Stimulated activated CD8-positive, alpha-beta memory T cell treated with anti-CD3 and anti-CD28 coated beads, Interleukin-2, amount 100 ng/mL, for 1 hour (primary cell): ENCODE measurements at places on chromosomes 7 and 10.

DNA sequence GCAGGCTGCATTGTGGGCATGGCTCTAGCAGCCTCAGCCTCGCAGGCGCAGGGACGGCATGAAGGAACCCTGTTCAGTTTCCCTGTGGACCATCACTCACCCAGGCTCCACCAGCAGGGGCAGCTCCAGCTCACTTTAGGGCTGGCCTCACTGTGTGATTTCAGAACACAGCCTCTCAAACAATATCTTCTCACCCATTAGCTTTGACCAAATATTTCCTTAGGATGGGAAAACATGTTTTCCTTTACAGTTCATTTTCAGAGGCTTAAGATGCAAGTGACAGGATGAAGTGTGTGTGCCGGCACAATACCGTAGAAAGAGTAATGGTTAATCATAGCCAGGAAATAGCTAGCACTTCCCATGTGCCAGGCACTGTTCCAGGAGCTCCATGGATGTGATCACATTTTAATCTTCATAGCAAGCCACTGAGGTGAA lies 58.2 kb downstream of the LANCL2 start:
- DNase-seq, result no peak

DNA sequence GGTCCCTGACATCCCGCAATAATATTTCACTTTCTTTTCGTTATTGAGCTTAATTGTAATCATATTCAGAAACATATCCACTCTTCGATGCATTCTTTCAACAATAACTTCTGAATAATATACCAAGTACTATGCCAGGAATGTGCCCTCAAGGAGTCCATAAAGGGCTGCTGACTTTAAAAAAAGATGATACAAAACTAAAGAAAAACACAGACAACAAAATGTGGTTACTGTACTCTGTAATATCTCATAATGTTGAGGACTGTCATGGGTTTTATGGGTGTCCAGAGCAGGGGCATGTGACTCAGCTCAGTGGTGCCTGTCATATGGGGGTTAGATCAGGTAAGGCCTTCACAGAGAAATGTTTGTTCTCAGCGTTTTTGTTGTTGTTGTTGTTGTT lies 73.7 kb downstream of the ARL4A start:
- DNase-seq, result no peak

DNA sequence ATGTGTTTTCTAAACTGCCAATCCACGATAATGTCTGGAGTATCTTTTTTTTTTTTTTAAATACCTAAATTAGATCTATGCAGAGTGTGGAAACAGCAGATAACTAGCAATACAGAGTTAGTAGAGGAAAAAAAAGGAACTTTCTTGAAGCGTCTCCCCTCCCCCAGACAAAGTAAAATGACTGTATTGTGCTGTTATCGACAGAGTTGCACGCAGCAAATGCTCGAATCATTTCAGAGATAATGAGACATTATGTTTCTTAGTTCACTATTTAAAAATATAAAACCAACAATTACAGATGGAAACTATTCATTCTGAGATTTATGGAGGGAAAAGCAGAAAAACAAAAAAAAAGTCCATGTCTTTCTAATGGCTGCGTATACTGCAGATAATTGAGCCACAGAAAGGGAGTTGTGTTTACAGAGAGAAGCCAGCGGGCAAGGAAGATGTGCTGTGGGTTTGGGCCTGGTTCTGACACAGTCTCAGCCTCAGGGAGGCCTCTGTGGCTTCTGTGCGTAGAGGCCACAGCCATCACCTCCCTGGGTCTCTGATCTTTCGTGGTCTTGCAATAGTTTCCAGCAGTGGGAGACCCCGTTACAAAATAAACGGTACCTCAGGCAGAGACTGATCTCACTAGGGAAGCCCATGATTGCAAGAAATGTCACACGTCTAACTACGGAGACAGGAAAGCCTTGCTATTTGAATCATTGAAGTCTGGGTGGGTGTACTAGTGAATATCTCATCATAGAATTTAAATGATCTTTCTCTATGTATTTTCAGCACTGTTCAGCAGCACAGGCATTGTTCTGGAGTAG lies 19.1 kb upstream of the KLF6 start:
- DNase-seq, result no peak

GRCh38 chr10:24552346-24553016 lies 171.2 kb downstream of the ARHGAP21 start:
- no peak for DNase-seq

DNA sequence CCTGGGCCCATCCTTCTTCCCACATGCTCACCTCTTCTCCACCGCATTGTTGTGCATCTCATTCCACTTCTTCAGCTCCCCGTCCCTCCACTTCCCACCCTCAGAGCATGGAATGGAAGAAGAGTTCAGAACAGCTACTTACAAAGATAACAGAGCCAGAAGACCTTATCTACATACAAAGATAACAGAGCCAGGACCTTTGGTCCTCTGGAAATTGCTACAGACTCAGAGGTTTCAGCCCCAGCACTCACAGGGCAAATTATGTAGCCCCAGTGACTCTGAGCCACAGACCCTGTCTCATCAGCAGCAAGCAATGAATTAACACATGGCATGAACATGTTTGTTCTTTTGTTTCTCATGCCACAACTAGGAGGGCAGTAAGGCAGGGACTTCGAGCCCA lies 28.7 kb upstream of the SLC29A3 start:
- DNase-seq, result no peak

- DNase-seq, result no peak
These were observed 21.7 kb downstream of the ZNF316 start for GRCh38 chr7:6658618-6659345.

GRCh38 chr7:26729150-26729775 lies 135.1 kb downstream of the SKAP2 start:
- no peak for DNase-seq

GRCh38 chr10:80252296-80252887 lies 37.1 kb downstream of the MAT1A start:
- DNase-seq, result no peak

DNA sequence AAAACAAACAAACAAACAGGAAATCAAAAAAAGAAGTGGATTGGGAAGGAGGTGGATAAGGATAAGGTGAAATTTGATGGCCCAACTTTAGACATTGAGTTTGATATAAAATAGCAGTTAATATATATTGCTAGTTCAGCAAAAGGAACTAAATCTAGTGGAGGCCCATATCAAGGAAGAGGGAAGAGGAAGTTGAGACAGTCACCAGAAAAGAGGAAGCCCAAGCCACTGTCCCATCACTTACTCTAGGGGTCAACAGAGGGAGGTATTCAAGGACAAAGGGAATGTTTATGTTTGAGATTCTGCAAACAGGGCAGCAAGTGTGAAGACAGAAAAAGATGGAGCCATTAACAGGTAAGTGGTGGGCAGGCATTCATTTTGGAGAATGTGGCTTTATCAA lies 3.7 kb downstream of the LAMTOR4 start:
- DNase-seq, result no peak

- DNase-seq, result no peak
These were observed 121.7 kb downstream of the DOCK4 start for GRCh38 chr7:112084520-112084971.

- no peak for DNase-seq
These were observed 264.7 kb downstream of the ELFN1 start for GRCh38 chr7:1934756-1935155.

- DNase-seq, result no peak
These were observed 102.2 kb downstream of the CELF2 start for GRCh38 chr10:11119843-11120242.

GRCh38 chr7:44279731-44280505 lies 45.5 kb downstream of the CAMK2B start:
- no peak for DNase-seq

- DNase-seq, result no peak
These were observed 4.2 kb upstream of the OPN4 start for GRCh38 chr10:86650151-86650550.

DNA sequence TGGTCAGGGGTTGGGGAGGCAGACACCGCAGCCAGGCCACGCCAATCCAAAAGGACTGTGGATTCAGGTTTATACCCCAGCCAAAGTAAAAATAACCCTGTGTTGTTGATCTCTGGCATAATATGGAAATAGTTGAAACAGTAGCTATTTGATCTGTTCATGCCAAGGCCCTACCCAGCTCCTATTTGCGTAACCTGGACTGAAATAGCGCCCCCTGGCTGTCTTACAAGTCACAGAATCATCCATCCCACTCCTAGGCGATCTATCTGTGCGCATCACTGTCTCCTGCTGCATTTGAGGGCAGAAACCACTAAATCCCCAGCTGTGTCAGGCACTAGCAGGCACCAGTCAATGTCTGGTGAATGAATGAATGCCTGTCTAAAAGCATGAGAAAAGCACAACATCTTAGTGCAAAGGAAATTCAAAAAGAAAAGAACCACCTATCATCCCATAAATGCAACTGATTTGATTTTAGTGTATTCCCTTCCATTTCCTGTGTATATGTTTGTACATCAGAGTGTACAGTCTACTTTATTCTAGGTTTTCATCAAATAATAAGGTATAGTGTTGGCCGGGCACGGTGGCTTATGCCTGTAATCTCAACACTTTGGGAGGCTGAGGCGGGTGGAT lies 160.0 kb downstream of the SLIT1 start:
- peak; percentile 12 for DNase-seq

DNA sequence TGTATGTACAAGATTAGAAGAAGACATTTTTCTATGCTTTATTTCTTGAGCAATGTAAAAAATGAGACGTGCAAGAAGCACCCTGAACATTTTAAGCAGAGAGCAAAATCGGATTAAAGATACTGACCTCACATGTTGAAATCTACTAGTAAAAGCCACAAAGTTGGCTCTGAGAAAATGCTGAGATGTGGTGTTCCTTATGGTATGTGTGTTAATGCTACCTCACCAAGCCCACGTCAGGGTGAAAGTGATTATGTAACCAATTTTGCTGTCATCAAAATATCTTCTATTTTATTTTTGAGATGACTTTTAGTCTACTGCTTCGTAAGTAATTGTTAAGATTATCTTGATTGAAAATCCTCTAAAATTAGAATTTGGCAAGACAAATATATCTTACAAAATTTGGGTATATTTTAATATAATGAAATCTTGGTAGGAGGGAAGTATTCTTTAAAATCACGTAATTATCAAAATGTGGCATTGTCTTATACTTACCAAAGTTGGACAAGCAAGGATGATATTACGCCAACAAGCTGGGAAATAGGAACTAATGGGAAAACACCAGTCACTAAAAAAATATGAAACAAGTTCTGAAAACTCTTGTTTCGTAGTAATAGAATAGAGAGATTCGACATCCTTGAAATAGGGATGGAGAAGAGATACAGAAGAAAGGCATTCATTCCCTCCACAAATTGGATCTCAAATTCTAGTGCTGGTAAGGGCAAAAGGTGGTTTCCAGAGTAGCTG lies 5.8 kb downstream of the ADO start:
- no peak for DNase-seq

- no peak for DNase-seq
These were observed 115.1 kb upstream of the AGK start for GRCh38 chr7:141436139-141436538.

DNA sequence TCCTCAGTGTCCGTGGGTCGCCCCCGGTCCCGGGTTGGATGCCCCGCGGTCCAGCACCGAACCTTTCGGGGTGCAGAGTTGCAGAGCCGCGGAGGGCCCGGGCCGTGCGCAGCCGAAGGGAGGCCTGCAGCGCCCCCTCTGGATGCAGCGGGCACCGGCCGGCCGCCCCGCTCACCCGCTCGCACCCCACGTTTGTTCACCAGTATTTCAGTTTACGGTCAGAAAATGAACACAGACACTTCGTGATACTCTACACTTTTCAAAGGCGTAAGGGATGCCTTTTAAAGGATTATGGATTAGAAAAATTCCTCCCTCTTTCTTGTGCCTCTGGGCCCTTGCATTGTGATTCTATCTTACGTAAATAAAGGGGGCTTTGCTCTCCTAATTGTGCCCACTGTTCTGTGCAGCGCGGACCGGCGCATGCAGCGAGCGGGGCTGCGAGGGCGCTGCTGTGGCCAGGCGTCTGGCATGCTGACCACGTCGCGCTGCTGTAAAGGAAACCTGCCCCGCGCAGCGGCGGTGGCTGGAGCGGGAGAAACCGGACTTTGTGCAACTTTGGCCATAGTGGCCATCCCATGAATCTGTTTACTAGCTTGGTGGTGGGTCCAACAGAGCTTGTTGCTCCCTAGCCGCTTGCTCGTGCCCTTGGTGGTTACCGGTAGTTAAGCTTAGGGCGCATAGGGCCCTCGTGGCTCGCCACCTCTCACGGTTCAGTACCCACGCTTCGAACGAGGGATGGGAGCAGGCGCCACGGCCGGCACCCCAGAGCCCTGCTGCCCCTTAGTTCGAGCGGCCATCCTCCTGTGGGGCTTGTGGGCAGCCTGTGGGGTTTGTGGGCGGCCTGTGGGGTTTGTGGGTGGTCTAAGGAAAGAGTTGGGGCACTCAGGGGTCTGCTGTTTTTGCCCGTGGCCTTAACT lies 739 bp upstream of the MEST start:
- DNase-seq, result no peak

DNA sequence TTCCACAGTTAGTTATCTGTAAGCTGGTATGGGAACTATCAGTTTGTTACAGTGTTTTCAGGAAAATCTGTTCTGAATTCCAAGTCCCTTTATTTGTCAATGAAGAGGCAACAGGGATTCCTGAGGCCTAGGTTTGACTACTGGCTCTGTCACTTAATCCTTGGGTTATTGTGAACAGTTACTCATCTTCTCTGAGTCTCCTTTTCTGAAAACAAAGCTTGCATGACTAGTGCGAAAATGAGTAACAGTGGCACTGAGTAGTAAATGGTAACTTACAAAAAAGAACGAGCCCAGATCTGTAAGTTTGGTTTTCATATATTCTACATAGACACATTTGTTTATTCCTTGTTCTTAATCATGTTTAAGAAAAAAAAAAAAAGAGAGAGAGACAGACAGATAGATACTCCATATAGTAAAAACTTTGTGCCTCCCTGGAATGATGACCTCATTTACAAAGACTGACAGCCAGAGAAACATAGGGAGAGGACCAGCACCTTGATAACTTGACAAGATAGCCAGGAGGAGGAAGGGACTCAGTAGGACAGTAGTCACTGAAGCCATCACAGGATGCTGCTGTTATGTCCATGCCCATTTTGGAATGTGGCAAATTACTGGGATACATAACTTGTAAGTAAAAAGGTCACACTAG lies 1.9 kb downstream of the MRPS33 start:
- no peak for DNase-seq

- DNase-seq, result no peak
These were observed 31.4 kb downstream of the POR start for GRCh38 chr7:75946207-75946855.

GRCh38 chr7:113828581-113828980 lies 90.2 kb downstream of the PPP1R3A start:
- DNase-seq, result no peak

GRCh38 chr10:94097656-94098055 lies 103.9 kb downstream of the PLCE1 start:
- DNase-seq, result no peak

DNA sequence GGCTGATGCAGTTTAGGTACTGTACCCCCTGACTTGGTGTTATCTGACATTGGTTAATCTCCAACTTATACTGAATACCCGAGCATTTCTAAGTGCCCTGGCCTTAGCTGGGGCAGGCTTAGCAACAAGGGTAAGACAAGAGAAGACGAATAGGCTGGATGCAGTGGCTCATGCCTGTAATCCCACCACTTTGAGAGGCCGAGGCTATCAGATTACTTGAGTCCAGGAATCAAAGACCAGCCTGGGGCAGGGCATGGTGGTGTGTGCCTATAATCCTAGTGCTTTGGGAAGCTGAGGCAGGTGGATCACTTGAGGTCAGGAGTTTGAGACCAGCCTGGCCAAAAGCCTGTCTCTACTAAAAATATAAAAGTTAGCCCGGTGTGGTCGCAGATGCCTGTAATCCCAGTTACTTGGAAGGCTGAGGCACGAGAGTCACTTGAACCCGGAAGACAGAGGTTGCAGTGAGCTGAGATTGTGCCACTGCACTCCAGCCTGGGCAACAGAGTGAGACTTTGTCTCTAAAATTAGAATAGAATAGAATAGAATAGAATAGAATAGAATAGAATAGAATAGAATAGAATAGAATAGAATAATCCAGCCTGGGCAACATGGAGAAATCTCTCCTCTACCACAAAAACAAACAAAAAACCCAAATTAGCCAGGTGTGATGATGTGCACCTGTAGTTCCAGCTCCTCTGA lies 108.9 kb downstream of the BICC1 start:
- no peak for DNase-seq
